ENCODE measurements at places on chromosomes 11 and 22.

DNA sequence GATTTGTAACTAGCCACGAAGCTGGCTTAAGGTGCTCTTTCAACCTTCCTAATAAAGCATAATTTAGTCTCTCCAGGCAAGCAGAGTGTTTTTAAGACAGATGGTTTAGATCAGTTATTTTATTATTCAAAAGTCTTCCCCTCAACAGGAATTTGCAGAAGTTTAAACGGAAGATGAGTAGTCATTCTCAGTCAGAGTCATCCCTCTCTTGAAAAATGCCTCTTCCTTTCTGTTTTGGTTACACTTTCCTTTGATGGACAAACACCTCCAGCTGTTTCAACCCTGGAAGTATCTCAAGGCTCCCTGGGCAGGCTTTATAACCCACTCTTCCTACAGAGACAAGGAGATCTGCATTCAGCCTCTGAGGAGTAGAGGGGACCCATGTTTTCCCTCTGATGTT, 60.3 kb upstream of the POU2AF2 start:
- DNase-seq, result no peak
- H3K36me3 ChIP-seq, result no peaks in the 10 kb centered on the region
- no peak overlapping the region for H3K4me3 ChIP-seq
- no peak overlapping the region for H3K27ac ChIP-seq

GRCh38 chr11:119992171-119993051, 145.5 kb downstream of the TRIM29 start:
- no peaks in the 10 kb centered on the region for H3K36me3 ChIP-seq
- H3K4me1 ChIP-seq, result no peaks in the 10 kb centered on the region
- no peak overlapping the region for H3K4me3 ChIP-seq
- H3K27me3 ChIP-seq, result no peaks in the 10 kb centered on the region
- H3K27ac ChIP-seq, result no peak overlapping the region

DNA sequence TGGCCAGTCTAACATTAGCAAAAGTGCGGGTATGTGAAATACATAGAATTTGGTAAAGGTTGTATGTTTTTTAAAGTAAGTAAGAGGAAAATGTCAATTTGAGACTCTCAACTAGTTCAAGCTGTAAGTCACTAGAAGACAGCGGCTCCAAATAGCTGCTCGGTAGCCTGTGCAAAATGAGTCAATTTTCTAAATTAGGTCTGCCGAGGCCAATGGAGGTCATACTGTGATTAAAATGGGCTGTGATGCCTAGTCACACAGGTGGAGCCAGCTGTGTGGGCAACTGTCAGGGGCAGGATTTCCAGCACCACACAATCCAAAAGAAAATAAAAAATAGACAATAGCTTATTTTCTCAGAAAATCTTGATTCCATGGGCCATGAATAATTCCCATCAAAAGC, 32.3 kb downstream of the KCNA4 start:
- H3K36me3 ChIP-seq, result no peaks in the 10 kb centered on the region
- DNase-seq, result no peak
- no peak overlapping the region for H3K27ac ChIP-seq

GRCh38 chr11:3907590-3907989, 52.1 kb downstream of the STIM1 start:
- H3K27ac ChIP-seq, result no peak overlapping the region
- peaks cover 33% of the 10 kb centered on the region for H3K4me1 ChIP-seq
- H3K4me3 ChIP-seq, result no peak overlapping the region
- DNase-seq, result no peak
- no peaks in the 10 kb centered on the region for H3K27me3 ChIP-seq
- H3K36me3 ChIP-seq, result no peaks in the 10 kb centered on the region

- H3K27ac ChIP-seq, result no peak overlapping the region
- H3K27me3 ChIP-seq, result no peaks in the 10 kb centered on the region
- no peaks in the 10 kb centered on the region for H3K36me3 ChIP-seq
- DNase-seq, result no peak
Observed at GRCh38 chr11:73126804-73127480, 15.2 kb downstream of the FCHSD2 start.

DNA sequence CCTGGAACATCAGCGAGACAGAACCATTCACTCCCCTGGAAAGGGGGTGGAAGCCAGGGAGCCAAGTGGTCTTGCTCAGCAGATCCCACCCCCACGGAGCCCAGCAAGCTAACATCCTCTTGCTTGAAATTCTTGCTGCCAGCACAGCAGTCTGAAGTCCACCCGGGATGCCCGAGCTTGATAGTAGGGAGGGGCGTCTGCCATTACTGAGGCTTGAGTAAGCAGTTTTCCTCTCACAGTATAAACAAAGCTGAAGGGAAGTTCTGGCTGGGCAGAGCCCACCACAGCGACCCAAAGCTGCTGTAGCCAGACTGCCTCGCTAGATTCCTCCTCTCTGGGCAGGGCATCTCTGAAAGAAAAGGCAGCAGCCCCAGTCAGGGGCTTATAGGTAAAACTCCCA, 764.8 kb upstream of the LUZP2 start:
- no peak overlapping the region for H3K4me3 ChIP-seq
- no peaks in the 10 kb centered on the region for H3K27me3 ChIP-seq
- H3K27ac ChIP-seq, result no peak overlapping the region

DNA sequence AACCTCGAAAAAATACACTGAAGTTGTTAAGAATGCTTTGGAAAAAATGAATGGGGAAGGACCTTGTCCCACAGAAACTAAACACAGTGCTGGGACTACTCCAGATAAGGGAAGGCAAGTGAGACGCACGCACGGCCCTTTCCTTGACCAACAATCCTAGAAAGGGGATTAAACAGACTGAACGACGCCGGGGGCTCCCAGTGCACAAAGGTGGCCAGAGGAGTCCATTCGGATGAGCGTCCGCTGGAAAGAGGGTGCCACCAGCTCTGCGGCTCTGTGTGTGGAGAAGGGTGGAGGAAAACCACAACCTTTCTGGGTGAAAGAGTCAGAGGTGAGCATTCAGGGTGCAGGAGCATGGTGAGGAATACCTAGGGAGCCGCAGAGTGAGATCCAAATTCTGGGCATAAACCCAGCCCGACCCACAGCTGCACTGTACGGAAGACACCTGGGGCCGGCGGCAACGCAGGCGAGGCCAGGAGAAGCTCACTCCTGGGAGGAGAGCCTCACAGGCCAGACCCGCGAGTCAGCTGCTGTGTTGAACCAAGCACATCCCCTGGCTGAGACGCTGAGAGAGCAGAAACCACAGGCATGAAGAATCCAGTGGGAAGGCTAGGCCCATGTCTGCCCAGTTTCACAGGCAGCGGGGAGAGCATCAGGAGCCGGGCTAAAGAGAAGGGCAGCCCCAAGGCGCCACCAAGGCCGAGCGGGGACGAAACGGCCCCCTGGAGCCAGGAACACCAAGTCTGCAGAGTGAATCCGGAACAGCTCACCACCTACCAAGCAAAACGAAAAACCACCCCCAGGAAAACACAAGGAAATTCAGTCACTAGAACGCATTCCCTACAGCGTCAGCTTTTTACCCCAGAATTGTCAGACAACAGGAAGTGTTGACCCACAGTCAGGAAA, 177.1 kb downstream of the BRD1 start:
- H3K4me3 ChIP-seq, result no peak overlapping the region
- H3K4me1 ChIP-seq, result peaks cover 18% of the 10 kb centered on the region
- H3K36me3 ChIP-seq, result peaks cover 10% of the 10 kb centered on the region
- no peak overlapping the region for H3K27ac ChIP-seq
- H3K27me3 ChIP-seq, result no peaks in the 10 kb centered on the region

DNA sequence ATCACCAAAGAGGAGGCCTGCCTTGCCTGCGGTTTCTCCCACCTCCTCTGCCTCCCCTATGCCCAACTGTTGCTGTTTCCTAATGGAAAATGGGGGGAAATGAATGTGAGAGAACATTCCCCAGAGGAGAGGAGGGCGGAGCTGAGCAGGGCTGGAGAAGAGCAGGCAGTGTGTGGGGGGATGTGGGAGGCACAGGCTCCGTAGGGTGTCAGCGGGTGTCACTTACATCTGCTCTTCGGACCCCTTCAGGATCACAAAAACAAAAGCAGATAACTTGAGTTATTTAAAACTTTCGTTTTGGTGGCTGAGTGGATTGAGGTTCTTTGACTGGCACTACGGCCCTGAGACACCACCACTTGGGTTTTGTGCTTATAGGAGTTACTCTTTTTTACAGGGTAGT, 93.8 kb downstream of the CEP164 start:
- H3K4me3 ChIP-seq, result no peak overlapping the region
- H3K36me3 ChIP-seq, result no peaks in the 10 kb centered on the region
- no peak for DNase-seq
- H3K27ac ChIP-seq, result no peak overlapping the region
- H3K4me1 ChIP-seq, result no peaks in the 10 kb centered on the region
- H3K27me3 ChIP-seq, result no peaks in the 10 kb centered on the region

- H3K27ac ChIP-seq, result no peak overlapping the region
- H3K36me3 ChIP-seq, result no peaks in the 10 kb centered on the region
- H3K4me1 ChIP-seq, result no peaks in the 10 kb centered on the region
- H3K4me3 ChIP-seq, result no peak overlapping the region
- no peaks in the 10 kb centered on the region for H3K27me3 ChIP-seq
- DNase-seq, result no peak
Observed at GRCh38 chr11:24198481-24198880, 298.4 kb upstream of the LUZP2 start.
